ENCODE measurements at places on chromosomes 3 and 15. TPM values are rescaled to one million over a fixed set of nuclear protein-coding genes. Genes with fewer than 3 reads are reported as not detected.

The KCNMB2 gene
- total RNA-seq = not detected

The STAB1 gene
- total RNA-seq = 1.1 TPM

The CIDEC gene
- total RNA-seq = 0.09 TPM

The SLC25A26 gene
- total RNA-seq = 19.6 TPM

The PIGZ gene
- 2.7 TPM for total RNA-seq

The TICRR gene
- 4.9 TPM for total RNA-seq

The CHRFAM7A gene
- total RNA-seq = under 0.01 TPM

The MEX3B gene
- total RNA-seq = 10.5 TPM

The GPR62 gene
- total RNA-seq = 0.05 TPM

All from smooth muscle cell of the umbilical artery (primary cell).